Thyroid gland (tissue), 4 donors: ENCODE measurements at places on chromosomes 11 and 22. TPM values are rescaled to one million over a fixed set of nuclear protein-coding genes. Genes with fewer than 3 reads are reported as not detected.

The MFNG gene
- 30.6 TPM for total RNA-seq

The SCUBE1 gene
- total RNA-seq = 1.0 TPM

DNA sequence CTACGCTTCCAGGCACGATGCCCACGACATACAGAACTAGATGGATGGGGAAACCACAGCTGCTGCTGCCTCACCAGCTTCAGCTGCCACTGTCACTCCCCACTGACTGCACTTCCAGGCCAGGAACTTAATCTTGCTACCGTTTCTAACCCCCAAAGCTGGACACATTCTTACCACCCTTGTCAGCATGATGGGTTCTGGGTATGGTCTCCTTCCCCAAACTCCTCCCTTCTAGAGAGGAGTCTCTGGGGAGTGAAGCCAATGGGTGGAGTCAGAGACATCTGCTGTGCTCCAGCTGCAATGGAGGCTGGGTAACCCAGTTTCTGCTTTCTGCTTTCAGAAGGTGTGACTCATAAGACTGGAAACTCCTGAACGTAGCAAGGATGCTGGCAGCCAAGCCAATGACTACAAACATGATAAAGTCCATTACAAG, 87.0 kb upstream of the THY1 start:
- no peaks in the 10 kb centered on the region for H3K4me1 ChIP-seq
- no peaks in the 10 kb centered on the region for H3K27me3 ChIP-seq

- no peaks in the 10 kb centered on the region for H3K27me3 ChIP-seq
- DNase-seq = no peak
- no peak overlapping the region for H3K4me3 ChIP-seq
- no peak overlapping the region for H3K27ac ChIP-seq
- no peaks in the 10 kb centered on the region for H3K36me3 ChIP-seq
Observed at GRCh38 chr22:22711532-22711913, 67.1 kb downstream of the GGTLC2 start.

DNA sequence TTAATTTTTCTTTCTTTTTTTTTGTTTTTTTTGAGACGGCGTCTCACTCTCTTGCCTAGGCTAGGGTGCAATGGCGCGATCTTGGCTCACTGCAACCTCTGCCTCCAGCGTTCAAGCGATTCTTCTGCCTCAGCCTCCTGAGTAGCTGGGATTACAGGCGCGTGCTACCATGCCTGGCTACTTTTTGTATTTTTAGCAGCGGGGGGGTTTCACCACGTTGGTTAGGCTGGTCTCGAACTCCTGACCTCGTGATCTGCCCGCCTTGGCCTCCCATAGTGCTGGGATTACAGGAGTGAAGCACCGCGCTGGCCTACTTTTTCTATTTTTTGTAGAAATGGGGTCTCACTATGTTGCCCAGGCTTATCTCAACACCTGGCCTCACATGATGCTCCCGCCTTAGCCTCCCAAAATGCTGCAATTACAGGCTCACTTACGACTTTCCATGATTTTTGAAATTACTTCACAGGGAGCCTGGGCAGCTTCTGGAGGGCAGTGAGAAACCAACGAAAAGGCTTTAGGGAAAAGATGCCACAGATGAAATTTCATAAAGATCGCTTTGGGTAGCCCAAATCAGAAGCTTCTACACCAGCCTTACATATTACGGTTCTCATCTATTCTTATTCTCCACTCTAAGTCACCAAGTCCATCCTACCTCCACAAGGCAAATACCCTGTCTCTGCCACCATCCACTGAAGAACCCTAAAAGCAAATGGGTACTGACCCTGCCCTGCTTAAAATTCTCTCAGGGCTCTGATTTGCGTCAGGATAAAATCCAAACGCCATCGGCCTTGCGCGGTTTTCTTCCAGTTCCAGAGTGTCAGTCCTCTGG, 866 bp upstream of the RRM1 start:
- H3K27me3 ChIP-seq = no peaks in the 10 kb centered on the region
- no peak for DNase-seq
- no peaks in the 10 kb centered on the region for H3K36me3 ChIP-seq
- H3K27ac ChIP-seq = peak overlapping the region; percentile 87
